ENCODE measurements at places on chromosomes 4 and X.

DNA sequence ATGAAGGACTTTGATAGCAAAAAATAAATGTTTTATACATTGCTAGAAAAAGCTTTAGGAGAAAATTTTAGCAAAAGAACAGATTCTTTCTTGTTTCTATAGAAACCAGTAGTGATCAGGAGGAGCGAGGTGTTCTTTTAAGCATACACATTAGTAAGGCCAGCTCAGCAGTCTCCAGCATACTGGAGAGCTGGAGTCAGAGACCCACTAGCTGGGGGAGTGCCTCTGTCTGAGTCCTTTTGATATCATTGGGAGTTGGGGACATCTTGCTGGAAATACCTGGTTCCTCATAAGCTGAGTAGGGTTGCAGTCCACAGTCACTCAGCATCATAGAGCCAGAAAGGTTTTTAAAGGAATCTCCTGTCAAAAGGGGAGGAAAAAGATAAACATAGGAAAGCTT is 67.4 kb downstream of the AFF2 start:
- DNase-seq, result no peak

DNA sequence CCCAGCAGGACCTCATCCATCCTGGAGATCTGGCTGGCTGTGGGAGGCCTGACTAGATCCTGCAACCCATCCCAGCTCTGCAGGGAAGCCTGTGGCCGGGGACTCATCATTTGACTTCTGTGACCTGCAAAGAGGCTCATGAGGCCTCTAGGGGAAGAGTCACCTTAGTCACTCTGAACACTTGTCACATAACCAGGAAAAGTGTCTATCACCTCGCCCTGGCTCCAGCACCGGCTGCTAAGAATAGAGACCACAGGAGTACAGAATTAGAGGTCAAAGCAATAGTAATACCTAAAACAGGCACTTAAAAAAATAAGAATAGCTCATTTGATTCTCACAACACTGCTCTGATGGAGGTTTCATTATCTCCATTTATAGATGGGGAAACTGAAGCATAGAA is 3.8 kb upstream of the NSG1 start:
- DNase-seq, result no peak

DNA sequence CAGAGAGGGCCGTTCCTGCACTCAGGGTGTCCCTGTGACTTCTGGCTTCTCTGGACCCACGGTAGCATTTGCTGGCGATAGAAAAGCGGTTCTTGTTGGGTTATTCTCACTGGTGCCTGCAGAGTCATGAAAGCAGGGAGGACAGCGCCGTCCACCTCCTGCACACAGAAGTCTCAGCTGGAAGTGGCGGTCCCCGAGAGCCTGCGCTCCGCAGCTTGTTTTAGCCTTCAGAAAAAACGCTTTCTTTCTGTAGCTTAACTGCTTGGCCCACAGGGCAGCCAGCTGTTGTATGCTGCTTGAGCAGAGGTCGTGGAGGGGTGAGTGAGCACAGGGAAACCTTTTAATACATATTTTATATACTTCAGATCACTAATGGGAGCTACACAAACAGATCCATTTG is 400.7 kb upstream of the FAT1 start:
- DNase-seq, result no peak

DNA sequence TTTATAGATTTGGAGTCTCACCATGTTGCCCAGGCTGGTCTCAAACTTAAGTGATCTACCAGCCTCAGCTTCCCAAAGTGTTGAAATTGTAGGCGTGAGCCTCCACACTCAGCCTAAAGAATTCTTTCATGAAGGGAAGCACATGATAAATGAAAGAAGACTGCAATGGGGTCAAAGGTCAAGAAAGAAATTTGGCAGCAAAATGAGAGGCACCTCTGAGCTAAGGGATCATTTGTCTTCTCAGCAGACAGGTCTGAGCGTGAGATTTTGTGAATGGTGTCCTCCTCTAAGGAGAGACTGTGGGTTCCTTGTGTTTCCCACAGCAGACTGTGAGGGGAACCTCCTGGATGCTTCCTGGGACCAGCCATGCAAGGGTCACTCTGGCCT is 57.5 kb upstream of the EGFL6 start:
- DNase-seq, result peak; percentile 70

DNA sequence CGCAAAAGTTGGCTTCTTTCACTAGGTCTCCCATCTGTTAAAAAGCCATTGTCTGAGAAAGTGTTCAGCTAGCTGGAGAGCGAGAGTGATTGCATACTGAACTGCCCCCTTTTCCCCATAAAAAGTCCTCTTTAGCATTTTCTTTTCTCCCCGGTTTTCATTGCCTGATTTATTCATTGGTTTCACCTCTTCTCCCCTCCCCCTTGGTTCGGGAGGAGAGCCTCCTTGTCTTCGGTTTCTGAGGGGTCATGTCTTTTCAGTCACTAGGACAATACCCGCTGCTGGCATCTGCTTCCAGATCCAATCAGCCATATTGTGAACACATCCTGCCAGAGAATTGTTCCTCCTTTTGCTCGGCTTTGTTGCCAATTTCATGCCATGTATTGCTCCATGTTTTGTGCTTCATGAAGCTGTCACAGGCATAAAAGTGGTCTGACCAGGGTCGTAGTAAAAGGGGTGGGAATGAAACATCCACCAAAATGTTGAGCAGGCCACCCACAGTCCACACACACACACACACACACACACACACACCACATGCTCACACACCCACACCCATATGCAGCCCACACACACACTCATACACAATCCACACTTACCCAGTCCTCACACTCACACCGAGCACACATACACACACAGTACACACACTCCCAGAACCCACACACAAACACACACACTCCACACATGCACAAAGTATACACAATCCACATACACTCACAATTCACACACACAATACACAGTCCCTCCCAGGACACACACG is 136.0 kb downstream of the NKX6-1 start:
- no peak for DNase-seq

DNA sequence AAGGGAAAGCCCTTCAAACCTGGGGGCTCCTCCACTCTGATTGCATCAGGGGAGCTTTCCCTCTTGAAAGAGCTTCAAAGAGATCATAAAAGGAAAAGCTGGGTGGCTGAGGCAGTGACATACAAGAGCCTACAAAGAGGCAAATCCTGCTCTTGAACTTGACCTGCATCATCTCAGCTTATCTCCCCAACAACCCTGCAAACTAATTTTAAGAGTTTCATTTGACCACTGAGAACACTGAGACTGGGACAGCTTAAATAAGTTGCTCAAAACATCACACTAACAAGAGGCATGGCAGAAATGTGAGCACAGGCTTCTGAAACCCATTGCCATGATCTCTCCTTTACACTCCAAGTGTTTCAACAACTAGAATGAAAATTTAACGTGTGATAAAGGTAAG is 101.6 kb upstream of the PPARGC1A start:
- no peak for DNase-seq

DNA sequence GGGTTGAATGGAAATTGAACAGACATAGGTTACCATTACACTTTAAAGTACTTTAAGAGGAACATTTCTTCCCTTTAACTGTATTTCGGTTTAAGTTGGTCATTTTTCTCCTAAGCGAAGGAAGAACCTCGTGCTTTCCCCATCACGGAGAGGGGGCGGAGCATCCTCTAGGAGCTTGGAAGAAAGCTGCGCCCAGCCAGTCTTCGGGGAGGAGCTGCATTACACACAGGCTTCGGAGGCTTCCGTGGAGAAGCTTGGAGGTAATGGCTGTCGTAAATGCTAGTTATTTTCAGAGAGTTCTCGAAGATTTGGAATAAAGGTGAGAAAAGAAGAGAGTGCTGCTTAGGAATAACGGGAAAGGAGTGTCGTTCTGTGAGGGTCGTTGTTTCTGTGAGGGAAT is at the start of gene PWWP3B:
PWWP3B (plus strand) TSS at position 199 of the 400 bp plus-strand sequence. CDS start 37,128 bp downstream, outside the sequence.
- peak; percentile 34 for DNase-seq

GRCh38 chr4:55938481-55938880 is 10.3 kb upstream of the CEP135 start:
- DNase-seq, result no peak

DNA sequence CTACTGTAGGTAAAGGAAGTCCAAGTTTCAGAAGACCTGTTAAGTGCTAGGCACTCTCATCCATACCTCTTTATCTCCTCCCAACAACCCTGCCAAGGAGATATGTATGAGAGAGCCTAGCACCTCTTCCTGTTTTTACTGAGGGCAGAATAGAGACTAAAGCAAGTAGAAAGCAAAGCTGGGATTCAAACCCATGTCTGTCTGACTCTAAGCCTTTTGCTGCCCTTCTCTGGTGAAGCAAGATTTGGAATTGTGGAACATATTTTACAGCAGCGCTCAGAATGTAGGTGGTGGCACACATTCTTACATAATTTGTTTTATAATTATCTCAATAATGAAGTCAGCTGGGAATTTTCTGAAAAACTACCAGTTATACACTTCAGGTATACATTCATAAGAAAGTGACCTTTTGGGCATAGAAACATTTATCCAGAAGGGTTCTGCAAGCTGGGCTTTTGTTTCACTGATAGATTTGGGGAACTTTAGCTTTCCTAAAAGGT is 41.7 kb downstream of the SEPTIN11 start:
- DNase-seq, result no peak

DNA sequence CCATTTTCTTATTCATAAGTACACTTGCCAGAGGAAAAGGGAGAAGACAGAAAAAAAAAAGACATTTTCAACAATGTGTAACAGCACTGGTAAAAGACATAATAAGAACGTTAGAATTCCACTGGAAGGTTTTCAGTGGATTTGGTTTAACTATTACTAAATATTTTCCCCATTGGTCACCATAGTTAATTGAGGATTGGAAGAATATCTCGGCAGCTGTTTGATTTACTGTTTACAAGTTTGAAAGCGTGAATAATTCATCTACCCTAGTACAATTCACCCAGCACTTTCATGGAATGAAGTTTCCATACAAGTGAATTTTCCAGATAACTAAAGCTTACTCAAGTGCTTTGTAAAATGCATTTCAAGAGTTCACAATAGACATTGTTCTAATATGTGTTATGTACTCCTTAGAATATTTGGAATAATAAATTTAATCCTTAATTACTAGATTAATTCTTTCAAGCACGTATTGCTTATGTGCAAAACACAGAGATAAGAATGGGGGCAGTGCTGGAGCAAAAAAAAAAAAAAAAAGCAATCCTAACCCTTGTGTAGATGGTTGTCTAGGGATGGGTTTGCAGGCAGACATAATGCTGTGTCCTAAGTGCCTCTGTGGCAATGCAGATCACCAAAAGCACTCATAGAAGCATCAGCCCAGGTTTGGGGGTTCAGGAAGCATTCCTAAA is 57.1 kb downstream of the ENPEP start:
- peak; percentile 9 for DNase-seq

- no peak for DNase-seq
Observed at GRCh38 chr4:107721436-107722100, 1.5 kb upstream of the PAPSS1 start.
